AG04449 (cell line): ENCODE measurements at places on chromosomes 3 and 15.

DNA sequence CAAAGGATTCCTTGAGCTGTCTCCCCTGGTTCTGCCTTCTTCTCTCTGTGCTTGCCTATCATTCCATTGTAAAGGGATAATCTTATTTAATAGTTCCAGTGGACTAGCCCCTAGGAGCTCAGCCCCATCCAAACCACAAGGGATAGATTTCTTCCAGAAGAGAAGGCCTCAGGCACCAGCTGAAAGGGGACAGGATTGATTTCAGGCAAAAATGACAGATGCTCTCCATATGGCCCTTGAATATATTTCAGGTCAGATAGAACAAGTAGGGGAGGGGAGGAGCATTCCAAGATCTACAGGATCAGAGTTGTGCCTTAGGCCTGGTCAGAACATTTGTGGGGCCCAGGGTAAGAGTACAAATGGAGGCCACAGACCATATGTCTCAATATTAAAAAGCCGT lies 85.3 kb downstream of the RPLP1 start:
- no peak for DNase-seq

DNA sequence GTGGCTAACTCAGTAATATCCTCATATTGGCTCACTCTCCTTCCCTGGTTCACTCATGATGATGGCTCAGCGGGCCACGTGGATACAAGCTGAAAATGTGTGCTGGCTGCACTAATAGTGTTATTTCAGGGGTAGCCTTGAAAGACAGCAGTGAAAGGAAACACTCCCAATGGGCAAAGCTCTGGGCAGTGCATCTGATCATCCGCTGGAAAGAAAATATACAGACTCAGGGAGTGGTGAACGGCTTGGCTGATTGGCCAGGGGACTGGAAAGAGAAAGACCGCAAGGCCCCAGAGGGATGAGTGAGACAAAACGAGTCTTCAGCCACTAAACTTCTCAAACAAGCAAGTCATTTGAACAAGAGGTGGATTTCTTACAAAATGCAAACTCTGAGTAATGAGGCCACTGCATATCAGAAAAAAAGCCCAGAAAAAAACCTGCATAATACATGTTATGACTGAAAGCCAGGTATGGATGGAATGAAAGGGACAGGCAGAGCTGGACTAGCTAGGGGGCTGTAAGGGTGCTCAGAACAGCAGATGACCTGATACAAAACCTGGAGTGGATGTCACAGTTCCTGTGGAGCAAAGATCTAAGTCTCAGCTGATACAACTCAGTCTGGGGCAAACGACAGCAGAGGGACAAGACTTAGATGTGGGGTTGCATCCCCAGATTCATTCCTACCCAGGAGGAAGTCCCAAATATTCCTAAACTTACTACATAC lies 33.3 kb downstream of the CMTM6 start:
- DNase-seq = no peak

DNA sequence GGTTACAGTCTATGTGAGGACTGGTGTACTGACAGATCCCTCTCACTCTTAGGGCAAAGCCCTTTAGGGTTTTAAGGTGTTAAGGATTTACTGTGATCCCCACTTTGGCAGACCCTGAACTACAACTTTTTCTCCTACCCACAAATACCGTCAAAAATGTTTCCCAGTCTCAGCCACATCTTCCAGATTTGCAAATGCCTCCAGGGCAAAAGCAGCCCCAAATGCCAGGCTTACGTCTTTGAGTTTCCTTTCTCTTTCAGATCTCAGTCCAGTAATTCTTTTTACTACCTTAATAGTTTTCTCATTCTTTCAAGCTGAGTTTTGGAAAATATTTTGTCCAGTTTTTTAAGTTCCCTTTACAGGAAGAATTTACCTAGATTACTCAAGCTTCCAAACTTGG lies 13.4 kb upstream of the ITGA11 start:
- DNase-seq = no peak

DNA sequence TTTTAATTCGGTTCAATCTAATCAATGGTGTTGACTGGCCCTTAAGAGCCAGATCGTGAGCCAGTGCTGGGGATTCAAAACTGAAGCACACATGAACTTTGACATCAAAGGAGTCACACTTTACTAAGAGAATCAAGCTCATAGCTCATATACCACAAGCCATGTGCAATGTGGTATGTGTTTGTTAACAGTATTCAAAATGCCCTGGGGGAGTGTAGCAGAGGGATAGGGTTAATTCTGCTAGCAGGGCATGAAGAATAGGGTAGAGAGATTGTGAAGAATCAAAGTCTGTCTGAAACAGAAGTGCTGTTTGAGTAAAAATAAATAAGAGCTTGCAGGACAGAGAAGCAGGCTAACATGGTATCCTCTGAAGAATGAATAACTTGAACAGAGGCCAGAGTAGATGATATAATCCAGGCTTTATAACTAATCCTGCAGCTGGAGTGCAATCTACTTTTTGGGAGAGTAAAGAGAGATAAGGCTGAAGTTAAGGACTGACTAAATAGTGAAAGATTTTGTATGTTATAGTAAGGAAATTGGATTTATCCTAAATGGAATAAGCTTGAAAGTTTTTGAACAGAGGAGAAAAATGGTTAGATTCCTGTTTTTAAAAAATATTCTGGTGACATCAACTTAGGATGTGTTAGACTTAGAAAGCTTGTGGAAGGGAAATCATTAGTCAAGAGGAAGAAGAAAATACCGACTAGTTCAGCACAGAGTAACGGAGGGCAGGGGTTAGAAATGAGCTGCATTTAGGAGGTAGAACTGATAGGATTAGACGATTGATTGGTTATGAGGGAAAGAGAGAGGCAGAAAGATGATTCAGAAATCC lies 292.0 kb downstream of the NFKBIZ start:
- no peak for DNase-seq

GRCh38 chr3:124633524-124633923 lies 96.7 kb upstream of the UMPS start:
- DNase-seq = no peak

- DNase-seq = peak; percentile 82
Measured at GRCh38 chr15:29364426-29365078, 94.9 kb upstream of the NSMCE3 start.

- no peak for DNase-seq
Measured at GRCh38 chr3:43199645-43200306, 86.6 kb upstream of the SNRK start.

GRCh38 chr3:148395821-148396220 lies 301.9 kb upstream of the AGTR1 start:
- DNase-seq = no peak

- no peak for DNase-seq
Measured at GRCh38 chr3:111103807-111104206, 32.2 kb downstream of the NECTIN3 start.

GRCh38 chr3:9884555-9885165 lies 4.6 kb upstream of the CIDEC start:
- DNase-seq = peak; percentile 42

- no peak for DNase-seq
Measured at GRCh38 chr3:134895181-134895580, 100.1 kb downstream of the EPHB1 start.

DNA sequence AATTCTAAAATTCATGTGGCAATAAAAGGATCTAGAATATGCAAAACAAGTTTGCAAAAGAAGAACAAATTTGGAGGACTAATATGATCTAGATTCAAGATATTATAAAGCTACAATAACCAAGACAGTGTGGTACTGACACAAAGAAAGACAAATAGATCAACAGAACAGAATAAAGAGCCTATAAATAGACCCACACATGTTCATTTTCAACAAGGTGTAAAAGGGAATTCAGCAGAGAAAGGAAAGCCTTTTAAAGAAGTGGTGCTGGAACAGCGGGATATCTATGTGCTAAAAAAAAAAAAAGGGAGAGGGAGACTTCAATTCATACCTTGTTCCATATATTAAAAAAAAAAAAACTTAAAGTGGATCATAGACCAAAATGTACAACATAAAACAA lies 149.0 kb downstream of the WDR76 start:
- no peak for DNase-seq

DNA sequence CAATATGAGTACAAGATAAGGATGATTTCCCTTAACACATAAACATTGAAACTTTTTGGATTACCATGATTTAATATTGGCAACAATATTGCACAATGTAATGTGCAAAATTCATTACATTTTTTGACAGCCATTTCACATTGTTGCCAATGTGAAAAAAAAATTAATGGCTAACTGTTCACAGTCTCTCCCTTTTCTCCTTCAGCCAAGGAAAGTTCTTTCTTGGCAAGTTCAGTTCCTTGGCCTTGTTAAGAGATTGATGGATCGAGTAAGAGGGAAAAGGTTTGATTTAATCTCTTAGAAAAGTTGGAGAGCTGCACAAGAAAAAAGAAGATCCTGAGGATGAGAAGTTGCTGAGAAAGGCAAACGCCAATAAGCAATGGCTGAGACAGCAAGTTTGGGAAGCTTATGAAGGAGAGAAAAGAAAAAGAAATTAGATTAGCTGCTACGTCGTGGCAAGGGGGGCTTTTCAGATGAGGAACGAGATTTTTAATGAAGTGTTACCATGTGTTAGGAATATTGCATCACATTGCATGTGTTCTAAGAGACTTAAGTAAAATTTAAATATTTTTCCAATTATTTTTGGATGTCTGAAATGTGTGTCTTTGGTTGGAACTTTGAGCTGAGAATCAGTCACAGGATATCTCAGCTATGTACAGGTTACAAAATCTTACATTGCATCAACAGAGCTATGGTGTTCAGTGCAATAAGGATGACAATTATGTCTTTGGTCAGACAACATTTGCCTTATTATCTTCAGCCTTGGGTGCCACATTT lies 61.4 kb upstream of the ZNF280D start:
- no peak for DNase-seq

- DNase-seq = no peak
Measured at GRCh38 chr3:122079524-122080206, 24.5 kb downstream of the CD86 start.

- no peak for DNase-seq
Measured at GRCh38 chr15:65115086-65115485, at the start of gene UBAP1L. TSS of gene UBAP1L (minus strand) at chr15:65115200. CDS start at chr15:65106215, 8,985 bp downstream.

- DNase-seq = no peak
Measured at GRCh38 chr3:152331018-152331541, 62.4 kb downstream of the MBNL1 start.

DNA sequence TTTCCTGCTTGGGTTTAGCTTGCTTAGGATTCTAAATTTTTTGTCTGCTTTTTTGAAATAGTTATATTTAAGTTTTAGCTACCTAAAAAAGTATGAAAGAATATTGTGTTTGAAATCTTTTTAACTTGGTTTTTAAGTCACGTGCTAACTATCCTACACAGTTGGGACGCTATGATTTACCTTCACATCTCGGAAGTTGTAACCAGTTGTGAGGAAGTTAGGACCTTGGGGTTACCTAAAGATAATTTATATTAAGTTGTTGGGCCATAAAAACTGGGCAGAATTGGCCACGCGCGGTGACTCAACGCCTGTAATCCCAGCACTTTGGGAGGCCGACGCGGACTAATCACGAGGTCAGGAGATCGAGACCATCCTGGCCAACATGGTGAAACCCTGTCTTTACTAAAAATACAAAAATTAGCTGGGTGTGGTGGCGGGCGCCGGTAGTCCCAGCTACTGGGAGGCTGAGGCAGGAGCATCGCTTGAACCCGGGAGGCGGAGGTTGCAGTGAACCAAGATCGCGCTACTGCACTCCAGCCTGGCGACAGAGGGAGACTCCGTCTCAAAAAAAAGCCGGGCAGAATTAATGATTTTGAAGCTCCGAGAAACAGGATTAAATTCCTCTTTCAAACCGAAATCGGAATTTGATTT lies 1.0 kb downstream of the ZFAND6 start:
- DNase-seq = no peak

- DNase-seq = no peak
Measured at GRCh38 chr15:65330934-65331645, 26.6 kb downstream of the RNU5B-1 start.

DNA sequence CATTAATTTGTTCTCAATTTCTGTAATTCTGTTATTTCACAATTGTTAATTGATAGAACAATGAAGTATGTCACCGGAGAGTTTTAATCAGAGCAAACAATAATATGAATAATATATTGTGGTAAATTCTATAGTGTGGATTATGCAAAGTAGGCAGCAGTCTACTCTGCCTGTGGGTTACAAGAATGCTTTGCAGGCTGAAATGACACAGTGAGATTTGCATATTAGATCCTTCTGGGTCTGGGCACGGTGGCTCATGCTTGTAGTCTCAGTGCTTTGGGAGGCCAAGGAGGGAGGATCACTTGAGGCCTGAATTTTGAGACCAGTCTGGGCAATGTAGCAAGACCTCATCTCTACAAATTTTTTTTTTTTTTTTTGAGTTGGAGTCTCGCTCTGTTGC lies 12.5 kb downstream of the COPG1 start:
- DNase-seq = no peak

DNA sequence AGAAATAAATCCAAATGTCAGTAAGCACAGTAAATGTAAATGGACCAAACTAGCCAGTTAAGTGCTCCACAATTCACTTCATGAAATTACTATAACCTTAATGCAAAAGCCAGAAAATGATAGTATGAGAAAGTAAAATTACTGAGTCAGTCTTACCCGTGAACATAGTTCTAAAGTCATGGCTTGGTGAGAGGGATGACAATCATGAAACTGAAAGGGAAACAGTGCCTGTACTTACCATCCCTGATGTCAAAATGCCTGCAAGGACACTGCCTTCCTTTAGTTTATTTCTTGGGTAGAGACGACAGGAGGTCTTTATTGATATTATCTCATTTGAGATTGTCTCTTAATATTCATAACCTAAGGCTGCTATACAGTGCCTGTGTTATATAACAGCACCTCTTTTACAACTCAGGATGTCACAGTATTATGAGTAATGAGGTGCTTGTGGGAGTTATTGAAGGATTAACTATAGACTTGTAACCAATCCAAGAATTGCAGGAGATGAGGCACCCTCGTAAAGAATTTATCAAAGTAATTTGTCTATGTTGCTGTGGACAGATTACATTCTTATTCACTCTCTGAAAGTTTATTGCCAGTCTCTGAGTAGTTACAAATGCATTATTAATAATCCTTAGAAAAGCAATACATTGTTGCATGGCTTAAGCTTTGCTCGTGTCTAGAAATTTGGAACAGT lies 142.9 kb upstream of the BFSP2 start:
- no peak for DNase-seq

DNA sequence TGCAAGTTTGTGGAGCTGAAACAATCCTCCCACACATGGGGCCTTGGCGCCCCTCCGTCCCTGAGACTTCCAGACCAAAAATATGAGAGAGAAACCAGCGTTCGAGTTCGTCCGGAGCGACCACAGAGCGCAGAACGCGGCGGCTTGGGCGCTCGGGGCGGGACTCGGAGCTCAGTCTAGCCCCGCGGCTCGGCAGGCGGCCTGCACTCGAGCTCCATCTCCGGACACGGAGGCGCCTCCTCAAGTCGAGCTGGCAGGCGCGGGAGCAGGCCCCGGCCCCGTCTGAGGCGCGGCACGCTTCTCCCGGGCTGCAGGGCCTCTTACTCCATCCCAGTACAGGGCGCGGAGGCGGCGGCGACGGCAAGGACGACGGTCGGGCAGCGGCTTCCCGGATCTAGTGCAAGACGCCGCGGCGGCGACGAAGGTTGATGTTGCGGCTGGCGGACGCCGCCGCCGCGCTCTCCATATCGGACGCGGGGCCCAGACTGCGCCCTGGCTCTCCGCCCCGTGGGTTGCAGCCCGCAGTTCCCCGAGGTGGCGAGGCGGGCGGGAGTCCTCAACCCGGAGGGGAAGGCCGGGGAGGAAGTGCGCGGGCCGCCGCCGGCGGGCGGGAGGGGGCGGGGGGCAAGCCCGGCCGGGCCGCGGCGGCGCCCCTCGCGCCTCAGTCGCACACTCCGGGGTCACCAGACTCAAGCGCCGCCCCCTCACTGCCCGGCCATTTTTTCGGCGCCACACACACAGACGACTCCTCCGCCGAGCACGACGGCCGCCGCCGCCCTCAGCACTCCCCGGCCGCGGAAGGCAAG lies 674 bp downstream of the MSL2 start:
- no peak for DNase-seq
